ENCODE measurements at places on chromosomes 11 and 22.

DNA sequence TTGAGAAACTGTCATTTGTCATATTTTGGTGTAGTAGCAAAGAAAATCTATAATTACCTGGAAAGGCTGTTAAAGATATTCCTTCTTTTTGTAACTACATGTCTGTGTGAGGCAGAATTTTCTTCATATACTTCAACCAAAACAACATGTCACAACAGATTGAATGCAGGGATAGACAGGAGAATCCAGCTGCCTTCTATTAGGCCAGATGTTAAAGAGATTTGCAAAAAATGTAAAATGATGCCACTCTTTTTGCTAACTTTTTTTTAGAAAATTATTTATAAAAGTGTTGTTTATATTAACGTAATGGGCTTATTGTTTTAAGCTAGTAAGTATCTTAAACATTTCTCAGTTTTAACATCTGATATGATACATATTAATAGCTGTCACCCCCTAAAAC, 12.7 kb downstream of the DGKZ start:
- no peak for DNase-seq

- no peak for DNase-seq
These were observed 191.4 kb upstream of the SORL1-AS1 start for GRCh38 chr11:121644187-121644512.

DNA sequence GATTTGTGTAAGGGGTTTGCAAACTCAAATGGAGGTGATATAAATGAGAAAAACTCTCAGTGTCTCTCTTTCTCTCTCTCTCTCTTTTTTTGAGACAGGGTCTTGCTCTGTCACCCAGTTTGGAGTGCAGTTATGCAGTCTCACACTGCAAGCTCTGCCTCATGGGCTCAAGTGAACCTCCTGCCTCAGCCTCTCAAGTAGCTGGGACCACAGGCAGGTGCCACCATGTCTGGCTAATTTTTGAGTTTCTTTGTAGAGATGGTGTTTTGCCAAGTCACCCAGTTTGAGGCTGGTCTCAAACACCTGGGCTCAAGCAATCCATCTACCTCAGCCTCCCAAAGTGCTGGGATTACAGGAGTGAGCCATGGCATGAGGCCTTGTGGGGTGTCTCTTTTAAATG, 2.9 kb downstream of the BIRC3 start:
- no peak for DNase-seq

GRCh38 chr11:58057481-58057880, 26.7 kb downstream of the OR6Q1 start:
- no peak for DNase-seq

- DNase-seq: no peak
These were observed 87.5 kb downstream of the YAP1 start for GRCh38 chr11:102197670-102198139.

DNA sequence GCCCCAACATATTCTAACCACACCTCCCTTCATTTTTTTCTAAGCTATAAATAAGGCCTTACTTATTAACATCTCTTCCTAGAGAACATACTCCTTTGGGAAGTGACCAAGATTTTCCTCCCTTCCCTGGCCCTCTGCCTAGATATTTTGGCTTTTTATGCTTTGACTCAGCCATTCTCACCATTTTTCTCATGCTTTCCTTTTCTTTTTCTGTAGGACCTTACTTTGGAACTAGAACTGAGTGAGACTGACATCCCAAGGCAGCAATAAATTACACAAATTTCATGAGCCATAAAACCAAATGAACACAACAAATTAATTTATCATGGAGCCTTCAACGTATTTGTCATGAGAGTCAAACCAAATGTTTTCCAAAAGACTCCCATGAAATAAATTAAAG, 142.7 kb upstream of the CTSC start:
- DNase-seq: no peak

DNA sequence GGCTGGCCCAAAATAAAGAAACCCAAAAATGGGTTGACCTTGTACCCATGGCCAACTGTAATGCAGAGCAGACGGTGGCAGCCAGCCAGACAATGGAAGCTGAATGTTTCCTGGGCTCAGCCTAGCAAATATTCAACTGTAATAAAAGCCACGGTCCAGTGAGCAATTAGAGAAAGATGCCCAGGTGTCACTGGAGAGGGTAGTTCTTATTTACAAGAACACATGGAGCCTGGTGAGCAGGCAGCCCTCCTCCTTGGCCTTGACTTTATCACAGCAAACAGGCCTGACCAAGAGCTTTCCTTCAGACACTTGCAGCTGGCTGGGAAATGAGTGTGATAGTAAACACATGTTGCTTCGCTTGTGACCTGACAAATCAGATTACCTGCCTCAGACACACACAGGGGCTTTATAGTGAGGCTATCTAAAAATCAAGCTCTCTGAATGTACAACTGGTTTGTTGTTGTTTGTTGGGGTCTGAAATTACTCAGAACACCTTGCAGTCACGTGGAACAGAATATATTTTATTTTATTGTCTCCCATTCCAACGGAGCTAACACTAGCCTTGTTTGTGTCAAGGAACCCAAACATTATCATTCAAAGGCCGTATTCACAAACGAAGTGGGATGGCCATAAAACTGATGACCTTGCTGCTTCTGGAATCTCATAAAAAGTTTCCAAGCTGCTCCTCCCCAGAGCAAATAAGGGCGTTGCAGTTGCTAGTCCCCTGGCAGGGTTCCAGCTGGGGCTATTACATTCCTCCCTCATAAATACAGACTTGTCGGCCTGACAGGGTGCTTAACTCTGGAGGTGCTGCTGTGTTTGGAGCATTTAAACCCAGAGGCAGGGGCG, 161.1 kb downstream of the BBOX1 start:
- peak; percentile 74 for DNase-seq

DNA sequence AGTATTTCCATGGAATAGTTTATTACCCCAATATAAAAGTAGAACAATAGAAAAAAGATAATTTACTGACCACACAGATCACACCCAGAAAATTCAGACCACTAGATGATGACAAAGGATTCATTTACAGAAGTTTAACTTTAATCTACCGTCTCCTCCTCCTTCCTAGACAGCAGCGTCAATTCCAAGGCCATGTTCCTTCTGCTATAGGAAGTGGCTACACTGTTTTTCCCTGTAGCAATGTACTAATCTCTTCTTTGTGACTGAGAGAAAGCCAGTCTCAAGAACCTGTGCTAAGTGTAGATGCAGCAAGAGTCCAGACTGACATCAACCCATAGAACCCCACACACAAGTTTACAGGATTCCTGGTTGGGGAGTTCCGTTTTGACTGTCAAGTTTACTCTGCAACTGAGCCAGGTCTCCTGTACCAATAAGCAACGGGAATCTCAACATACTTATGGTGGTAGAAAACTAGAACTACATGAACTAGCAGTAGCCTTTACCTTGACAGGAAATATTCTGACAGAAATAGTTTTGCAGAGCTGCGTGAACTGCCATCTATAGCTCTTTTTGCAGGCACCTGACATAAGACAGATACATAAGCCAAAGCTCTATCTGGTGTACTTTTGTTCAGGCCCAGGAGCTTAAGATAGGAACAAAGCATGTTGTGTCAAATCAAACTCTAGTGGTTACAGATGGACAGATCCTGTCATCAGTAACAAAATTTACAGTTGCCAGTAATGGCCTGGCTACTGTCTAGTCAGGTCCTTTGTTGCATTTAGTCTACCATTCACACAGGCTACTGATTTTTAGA, 42.9 kb downstream of the MRTFA start:
- no peak for DNase-seq

- no peak for DNase-seq
These were observed 18.6 kb downstream of the PICALM start for GRCh38 chr11:86050196-86050709.

DNA sequence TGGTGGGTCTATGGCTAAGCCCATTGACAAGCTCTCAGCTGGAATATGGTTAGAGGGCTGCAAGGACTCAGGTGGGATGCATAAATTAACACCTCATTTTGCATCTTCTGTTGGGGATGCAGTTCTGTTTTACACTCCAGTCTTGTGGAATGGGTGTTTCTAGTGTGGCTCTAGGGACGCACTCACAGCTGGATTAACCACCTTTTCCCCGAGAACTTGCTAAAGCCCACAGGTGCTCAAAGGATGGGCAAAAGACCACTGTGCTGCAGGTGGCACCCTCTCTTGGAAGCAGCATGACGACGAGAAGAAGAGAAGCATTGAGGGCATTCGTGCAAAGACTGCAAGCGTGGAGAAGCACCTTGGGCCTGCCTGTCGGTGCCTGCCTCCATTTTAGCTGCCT, 6.9 kb downstream of the BARX2 start:
- no peak for DNase-seq

GRCh38 chr11:21110415-21110814, 441.0 kb downstream of the NELL1 start:
- DNase-seq: no peak

DNA sequence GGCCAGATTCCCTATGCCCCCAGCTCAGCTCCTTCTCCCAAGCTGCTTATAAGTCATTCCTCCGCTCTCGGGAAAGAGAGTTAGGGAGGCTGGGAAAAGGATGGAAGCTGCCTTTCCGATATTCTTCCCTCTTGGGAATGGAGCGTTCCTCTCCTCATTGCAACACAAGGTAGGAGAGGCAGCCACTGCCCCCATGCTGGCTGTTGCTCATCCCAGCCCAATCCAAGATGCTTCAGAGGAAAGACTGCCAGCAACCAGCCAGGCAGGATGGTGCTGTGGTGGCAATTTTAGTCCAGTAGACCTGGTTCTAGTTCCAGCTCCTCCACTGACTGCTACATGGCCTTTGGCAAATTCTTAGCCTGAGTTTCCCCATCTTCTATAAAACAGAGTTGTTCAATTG, 13.7 kb upstream of the C11orf96 start:
- no peak for DNase-seq

- peak; percentile 74 for DNase-seq
These were observed 29.5 kb upstream of the TESMIN start for GRCh38 chr11:68780829-68781228.

DNA sequence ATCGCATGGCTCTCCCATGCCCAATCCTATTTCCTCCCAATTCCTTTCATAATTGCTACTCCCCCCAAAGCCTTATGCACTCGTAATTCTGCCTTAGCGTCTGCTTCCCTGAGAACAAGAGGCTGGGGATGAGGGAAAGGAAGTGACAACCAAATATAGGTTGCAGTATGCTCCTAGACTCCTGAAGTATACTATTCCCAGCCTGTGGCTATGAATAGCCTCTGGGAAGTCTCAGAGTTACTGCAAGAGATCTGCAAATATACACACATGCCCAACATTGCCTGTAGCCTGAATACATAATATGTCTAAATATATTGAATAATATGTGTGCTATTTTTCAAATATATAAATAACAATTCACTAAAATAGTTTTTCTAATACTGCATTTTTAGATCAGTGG, 96.1 kb upstream of the CD44 start:
- no peak for DNase-seq

- DNase-seq: no peak
These were observed 351.3 kb downstream of the JRKL start for GRCh38 chr11:96741068-96741467.

Measured in BE2C (cell line).